ENCODE measurements at places on chromosomes 2 and 18.

DNA sequence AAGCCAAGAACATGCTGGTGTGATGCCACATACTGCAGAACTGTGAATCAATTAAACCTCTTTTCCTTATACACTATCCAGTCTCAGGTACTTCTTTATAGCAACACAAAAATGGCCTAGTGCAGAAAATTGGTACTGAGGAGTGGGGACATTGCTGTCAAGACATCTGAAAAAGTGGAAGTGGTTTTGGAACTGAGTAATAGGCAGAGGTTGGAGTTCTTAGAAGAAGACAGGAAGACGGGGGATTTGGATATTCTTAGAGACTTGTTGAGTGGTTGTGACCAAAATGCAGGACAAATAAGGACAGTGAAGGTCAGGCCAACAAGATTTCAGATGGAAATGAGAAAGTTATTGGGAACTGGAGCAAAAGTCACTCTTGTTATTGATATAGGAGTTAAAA lies 31.3 kb upstream of the CDH2 start:
- DNase-seq: no peak

GRCh38 chr2:98505971-98506664 lies 61.5 kb downstream of the INPP4A start:
- DNase-seq: no peak

GRCh38 chr2:128595763-128596395 lies 277.2 kb upstream of the HS6ST1 start:
- DNase-seq: no peak

DNA sequence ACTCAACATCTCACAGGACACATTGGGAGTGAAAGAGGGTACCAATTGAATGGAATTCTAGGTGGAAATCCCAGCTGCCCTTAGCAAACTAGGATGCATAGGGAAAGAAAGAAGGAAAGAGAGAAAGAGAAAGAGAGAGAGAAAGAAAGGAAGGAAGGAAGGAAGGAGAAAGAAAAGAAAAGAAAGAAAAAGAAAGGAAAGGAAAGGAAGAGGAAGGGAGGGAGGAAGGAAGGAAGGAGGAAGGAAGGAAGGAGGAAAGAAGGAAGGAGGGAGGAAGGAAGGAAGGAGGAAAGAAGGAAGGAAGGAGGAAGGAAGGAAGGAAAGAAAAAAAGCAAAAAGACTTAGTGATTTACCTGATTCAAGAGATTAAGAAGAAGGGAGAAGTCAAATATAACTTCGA lies 143.9 kb downstream of the SS18 start:
- no peak for DNase-seq

GRCh38 chr2:238851026-238851425 lies 3.1 kb downstream of the TWIST2 start:
- DNase-seq: no peak

- DNase-seq: peak; percentile 30
Measured at GRCh38 chr2:28507796-28508764, 12.2 kb downstream of the PLB1 start.

Data from activated T-cell treated with anti-CD3 and anti-CD28 coated beads, Interleukin-2, amount 50 U/mL, for 72 hours (primary cell).